ENCODE measurements at places on chromosomes 3 and 15.

- DNase-seq, result no peak
Measured at GRCh38 chr3:173743516-173743915, 346.0 kb downstream of the NLGN1 start.

- DNase-seq, result no peak
Measured at GRCh38 chr15:71218272-71218805, 103.1 kb downstream of the THSD4 start.

DNA sequence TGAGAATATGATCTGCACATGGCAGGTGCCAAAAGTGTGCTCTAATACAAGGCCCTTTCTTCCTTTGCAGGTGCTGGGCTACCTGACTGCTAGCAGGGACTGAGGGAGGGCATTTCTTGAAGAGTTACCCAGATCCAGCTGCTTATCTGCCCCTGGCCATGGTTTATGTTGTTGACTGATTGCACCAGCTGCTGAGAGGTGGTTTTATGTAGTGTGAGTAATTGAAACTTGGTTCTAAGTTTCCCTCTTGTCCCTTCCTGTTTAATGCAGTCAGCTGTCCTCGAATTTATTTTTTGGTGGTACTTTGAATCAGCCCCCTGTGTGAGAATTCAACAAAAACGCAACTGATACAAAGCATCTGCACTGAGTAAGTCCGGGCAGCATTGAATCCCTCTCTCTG lies 288.3 kb upstream of the C2CD4B start:
- no peak for DNase-seq

DNA sequence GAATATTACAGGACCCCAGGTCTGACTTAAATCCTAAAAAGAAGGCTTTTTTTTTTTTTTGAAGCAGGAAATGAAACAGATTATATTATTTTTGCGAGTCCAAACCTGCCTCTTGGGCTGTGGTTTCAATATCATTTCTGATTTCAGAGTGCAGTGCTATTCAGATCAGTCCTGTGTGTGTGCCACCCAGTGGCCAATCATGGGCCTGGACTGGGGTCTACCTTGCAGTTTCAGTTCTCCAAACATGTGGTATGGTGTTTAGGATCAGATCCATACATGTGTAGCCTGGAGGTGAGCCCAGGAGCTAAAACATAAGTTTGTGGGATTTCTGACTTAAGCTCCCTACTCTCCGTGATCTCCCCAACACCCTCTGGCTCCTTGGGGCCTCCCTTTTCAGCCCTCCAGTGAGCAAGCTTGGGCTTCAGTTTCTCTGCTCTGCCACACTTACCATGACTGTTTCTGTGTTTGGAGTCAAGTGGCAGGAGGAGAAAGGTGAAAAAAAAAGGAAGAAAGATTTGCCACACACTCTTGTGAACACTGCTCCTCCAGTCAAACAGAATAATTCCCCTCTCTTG lies 12.1 kb upstream of the THSD4 start:
- DNase-seq, result no peak

GRCh38 chr3:30631243-30631904 lies 25.0 kb downstream of the TGFBR2 start:
- DNase-seq, result no peak

GRCh38 chr15:40407330-40407990 lies 1.9 kb downstream of the IVD start:
- DNase-seq, result no peak

DNA sequence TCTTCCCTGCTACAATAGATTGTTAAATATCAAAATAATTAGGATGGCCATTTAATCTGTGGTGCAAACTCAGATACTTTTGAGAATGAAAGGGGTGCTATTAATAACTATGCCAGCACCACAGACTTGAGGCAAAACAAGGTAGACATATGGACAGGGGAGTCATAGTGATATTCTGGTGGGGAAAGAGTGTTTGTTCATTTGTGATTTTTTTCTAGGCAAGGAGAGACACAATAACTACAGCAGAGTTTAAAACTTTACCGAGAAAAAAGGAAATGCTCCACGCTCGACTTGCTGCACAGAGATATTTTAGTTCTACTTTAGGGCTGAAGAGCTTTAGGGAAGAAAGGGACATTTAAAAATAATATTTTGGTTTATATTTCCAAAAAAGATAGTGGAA lies 611.2 kb upstream of the GRM7 start:
- no peak for DNase-seq

DNA sequence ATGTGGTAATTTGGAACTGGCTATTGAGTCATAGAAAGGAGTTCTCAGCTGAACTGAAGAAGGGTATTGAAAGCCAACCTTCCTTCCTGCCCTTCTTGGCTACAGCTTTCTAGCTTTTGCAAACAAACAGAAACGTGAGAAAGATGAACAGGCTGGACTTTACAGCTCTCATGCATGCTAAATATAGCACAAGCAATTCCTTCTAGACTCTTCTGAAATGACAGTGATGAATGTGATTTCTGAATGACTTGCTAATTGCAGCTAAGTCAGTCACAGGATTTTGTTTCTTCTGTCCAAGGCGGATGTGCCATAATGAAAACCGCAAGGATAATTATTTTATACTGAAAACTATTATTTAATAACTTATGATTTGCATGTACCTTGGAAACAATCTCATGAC lies 36.3 kb downstream of the BCHE start:
- DNase-seq, result no peak

GRCh38 chr3:43692085-43692855 lies 1.5 kb downstream of the ABHD5 start:
- DNase-seq, result no peak

DNA sequence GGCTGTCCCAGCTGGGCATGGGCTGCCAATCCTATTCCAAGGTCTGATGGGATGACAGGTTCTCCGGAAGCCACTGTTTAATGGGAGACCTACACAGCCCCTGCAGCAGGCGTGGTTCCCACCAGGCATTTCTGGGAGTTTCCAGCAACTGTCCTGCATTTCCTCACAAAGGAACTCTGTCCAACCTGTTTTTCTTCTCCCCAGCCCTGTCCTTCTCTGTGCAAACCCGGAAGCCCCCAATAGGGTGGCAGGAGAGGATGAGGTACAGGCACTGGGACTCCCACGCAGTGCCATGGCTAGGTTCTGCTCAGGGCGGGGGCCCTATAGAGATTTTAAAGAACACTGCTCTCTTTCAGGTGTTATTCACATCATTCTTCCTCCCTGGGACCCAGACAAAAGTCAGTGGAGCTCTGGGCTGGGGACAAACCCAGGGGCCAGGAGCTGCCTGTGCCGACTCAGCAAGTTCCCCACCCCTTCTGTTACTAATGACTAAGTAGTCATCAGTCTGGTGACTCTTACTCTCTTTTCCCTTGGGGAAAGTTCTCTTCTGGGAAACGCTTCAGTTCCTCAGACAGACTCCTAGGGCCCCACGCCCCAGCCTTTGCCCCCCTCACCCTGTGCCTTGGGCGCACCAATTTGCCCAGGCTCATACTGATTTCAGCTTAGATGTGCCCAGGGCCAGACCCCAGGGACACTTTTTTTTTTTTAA lies 97.7 kb downstream of the CD47 start:
- no peak for DNase-seq

- DNase-seq, result no peak
Measured at GRCh38 chr3:111676211-111677006, 81.3 kb upstream of the ZBED2 start.

DNA sequence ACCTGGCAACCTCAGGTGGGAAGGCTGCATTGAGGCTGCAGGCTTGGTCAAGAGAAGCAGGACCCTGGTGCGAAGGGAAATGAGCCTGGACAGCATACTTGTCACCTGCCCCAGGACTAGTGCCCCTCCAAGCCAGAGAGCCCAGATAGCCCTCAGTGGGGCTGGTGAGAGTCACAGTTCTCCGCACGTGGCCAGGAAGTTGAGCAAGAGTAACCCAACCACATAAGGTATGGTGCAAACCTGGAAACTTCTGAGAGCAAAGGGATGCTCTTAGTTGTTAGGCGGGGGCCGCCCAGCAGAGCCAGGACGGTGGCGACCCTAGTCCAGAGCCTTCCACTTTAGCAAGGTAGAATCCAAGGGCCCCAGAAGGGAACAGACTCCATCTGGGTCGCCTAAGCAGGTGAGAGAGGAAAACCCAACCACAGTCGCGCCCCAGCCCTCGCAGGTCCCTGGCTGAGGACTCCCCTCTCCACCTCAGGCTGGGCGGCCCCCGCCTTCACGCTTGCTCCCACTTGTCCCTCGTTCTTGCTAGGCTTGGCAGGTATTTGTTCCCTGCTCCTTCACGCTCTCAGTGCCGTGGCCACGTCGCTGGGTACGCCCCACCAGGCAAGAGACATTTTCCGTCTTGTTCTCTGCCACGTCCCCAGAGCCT lies 1.1 kb upstream of the VPS18 start:
- no peak for DNase-seq

DNA sequence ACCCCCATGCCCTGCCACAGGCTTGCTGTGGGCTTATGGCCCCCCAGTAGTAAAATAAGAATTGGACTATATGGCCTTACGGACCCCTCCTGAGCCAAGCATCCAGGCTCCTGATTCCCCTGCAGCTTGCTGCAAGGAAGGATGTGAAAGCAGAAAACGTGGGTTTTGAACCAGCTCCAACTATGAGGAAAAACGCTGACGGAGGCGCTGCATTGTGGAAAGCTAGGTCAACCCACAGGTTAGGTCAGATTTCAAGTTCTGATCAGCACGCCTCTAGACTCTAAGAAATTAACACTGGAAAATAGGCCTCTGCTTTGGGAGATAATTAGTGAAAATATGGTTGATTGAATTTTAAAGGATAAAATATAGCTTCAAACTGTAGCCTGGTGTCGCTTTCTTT lies 195.4 kb upstream of the HES1 start:
- no peak for DNase-seq

DNA sequence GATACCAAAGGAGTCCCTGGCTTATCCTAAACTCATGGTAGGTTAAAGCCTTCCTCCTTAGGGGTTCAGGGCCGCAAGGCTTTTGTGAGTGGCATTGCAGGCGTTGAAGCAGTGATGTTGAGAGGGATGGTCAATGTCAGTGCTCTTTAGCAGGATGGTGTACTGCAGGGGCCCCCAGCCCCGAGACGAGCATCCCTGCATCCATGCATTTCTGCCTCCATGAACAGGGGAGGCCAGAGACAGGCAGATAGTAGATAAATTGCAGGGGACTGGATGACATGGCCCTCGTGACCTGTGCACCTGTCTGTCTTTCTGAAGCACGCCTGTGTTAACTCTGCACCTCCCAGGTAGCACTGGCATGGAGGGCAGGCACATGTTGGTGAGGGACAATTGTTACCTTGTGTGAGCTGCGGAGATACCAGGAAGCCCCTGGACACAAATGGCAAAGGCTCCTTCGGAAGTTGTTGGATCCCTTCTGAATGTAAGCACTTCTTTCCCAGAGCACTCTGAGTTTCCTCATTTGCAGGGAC lies 133.5 kb downstream of the SNRPN start:
- no peak for DNase-seq

DNA sequence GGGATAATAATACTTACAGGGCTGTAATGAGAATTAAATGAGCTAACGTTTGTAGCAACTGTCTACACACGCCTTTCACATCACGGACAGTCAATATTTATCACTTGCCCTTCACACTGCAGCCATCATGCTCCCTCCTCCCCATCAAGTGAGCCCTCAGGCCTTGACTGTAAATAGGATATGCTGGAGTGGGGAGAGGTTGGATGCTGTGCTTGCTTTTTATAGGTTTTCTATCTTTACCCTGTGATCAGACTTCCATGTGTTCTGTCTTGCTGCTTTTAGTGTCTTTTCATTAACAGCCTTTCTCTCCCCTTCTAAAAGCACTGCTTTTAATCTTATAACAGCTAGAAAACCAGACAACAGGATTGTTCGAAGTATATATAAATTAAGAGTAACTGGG lies 12.8 kb upstream of the MAGEF1 start:
- no peak for DNase-seq

DNA sequence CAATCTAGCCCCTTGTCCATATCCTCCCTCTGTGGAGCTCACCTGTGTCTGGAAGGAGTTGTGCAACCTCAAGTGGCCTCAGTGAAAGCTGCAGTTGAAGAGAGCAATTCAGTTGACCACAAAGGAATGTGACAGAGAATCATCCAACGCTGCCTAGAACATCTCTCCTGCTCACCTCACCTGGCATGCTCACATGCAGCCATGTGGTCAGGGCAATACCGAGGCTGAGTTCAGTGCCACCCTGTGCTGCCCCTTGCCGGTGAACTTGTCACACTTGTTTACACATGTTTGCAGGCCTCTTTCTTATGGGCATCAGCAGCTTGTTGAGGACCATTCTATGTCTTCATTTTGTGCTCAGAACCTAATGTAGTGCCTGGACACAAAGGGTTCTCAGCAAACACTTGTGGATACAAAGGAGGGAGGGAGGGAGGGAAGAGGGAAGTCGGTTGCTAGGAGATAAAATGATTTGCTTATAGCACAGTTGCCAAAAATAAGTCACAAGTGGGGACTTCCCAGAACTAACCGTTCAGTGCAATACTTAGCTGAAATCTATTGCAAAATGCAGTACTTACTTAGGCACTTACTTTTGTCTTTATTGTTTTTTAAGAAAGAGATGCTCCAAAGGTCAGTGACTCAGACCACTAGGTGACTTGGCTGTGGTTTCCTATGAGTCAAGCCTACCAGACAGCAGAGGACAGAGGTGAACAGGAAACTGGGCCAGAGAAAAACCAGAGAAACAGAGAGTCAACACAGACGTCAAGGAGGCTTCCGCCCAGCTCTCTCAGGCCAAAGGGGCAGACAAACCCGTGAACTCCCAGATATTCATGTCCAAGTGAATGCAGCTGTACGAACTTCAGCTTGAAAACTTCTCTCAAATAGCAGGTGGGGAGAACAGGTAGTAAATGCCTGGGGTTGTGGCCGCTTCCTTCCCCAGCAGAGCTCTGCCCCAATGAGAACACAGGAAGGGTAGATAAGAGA lies 227.8 kb upstream of the CTNNB1 start:
- no peak for DNase-seq

DNA sequence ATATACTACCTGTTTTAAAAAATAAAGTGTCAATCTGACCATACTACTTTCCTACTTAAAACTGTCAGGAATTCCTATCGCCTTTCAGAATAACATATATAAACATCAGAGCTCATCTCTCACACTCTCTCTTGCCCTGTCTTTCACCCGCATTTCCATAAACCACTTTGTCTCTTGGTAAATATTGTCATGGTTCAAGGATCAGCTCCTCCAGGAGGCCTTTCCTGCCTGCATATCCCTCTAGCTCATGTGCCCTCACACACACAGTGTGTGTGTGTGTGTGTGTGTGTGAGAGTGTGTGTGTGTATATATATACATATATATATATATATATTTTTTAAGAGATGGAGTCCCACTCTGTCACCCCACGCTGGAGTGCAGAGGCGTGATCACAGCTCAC lies 6.7 kb downstream of the SUMF1 start:
- DNase-seq, result no peak

DNA sequence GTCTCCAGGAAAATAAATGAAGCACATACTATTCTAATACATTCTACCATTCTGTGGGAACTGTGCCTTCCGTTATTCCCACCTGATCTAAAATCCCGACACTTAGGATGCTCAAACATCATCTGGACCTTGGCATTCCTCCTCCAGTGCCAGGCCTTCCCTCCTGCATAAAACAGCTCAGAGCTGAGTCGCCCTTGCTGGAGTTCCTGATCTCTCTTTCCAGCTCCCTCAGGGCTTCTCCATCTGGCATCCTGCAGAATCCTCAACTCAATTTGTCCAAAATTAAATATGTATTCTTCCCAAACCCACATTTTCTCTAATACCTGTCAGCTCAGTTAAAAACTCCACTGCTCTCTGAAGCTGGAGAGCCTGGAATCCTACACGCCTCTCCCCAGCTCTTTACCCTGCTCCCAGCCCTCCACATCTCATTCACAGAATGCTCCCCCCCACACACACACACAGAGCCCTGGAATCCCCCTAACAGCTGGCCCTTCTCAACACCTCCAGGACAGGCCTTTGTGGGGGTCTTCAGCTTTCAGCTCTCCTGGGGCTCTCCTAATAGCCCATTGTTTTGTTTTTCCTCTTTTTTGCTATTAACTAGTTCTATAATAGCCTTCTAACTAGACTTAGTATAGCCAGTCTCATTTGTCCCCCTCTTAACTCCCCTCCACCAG lies 78.5 kb downstream of the HMG20A start:
- DNase-seq, result no peak
